ENCODE measurements at places on chromosomes 2 and 18.

GRCh38 chr2:104378853-104379374, 475.0 kb upstream of the POU3F3 start:
- DNase-seq, result no peak

GRCh38 chr18:13558124-13558523, 168.2 kb downstream of the FAM210A start:
- DNase-seq, result no peak

DNA sequence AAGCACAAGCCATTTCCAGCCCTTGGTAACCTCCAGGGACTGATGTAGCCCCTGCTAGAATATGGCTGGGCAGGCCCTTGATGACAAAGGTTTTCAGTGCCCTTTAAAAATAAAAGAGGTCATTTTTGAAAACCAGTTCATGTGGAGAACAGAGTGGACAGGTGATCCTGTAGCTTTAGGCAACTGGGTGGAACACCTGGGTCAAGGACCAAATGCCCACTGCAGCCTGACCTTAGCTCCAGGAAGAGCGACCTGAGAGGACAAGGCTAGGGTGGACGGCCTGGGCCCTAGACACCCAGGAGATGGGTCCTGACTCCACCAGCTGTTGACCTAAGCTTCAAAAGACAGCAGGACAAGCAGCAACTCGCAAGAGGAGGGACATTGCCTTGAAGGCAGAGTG, 116.6 kb downstream of the LIPG start:
- DNase-seq, result no peak

- no peak for DNase-seq
These were observed 8.1 kb downstream of the MBP start for GRCh38 chr18:77124452-77124922.

DNA sequence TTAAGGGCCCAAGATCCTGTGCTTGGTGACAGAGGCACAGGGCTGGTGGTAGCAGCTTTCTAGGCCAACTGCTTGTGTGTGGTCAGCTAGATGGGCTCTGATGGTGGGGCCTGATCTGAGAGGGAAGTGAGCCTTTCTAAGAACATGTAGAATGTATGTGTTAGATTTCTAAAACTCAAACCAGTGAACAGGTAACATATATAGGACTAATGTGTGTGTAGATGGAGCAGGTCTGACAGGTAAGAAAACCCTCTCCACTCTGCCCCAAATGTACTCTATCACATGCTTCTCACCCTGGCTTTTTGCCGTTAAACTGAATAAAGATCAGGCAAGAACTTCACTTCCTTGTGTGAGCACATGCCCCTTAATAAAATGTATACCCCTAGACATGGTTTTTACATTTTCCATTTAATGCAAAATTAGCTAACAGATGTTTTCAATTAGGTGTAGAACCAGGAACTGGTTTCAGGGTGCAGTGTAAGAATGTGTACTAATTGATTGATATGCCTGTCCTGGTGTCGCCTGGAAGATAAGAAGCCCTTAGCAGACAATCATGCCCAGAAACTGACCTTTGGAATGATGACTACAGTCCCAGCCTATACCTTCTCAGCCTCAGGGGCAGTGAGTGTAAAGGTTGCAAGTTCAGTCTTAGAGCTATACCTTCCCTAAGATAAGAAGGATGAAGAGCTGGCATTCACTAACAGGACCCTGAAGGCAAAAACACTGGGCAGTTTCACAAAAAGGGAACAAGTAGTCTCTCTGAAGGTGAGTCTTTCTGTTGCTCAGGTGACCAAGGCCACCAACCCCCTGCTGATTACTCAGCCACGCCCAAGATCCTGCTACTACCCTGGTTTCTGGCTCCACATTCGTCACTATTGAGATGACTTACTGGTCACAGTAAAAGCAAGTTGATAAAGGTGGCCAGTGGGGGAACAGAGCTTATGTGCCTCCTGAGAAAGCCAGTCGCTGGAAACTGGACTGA, 71.2 kb downstream of the SPATS2L start:
- no peak for DNase-seq

DNA sequence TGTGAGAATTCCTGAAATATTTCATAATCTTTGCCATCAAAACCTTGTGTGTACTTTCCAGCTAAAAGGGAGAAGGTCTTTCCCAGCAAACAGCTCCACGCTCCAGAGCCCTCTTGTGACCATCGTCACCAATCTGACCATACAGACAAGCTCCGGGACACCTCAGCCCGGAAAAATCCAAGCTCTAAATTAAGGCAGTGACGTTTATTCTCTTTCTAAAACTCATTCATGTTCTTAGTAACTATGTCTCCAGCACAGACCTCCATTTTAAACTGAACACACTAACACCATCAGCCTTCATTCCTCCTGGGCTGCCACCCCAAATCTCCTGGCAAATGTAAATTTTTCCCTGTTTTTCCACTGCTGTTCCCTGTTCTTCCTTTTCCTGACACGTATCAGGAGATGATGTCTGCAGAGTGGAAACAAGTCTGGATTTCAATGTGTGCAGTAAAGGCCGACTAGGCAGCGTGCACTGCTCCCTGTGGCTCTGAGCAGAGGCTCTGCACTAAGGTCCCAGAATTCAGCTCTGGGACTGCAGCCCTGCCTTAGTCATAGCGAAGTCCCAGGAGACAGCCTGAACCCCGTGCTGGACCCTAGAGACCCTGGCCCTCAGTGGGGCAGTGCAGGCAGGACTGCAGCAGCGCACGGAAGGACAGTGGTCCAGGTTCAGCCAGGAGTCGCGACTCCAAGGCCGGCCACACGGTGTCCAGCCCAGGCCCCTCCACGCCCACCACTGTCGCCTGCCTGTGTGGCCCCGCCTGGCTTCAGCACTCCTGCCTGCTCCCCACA, 452.5 kb upstream of the SALL3 start:
- no peak for DNase-seq

GRCh38 chr2:224359569-224359968, 42.3 kb downstream of the FAM124B start:
- DNase-seq, result no peak

DNA sequence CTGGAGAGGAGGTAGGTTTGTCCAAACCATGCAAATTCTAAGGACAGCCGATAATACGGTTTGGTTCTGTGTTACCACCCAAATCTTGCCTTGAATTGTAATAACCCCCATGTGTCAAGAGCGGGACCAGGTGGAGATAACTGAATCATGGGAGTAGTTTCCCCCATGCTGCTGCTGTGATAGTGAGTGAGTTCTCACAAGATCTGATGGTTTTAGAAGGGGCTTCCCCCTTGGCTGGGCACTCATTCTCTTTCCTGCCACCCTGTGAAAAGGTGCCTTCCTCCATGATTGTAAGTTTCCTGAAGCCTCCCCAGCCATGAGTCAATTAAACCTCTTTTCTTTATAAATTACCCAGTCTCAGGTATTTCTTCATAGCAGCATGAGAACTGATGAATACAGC, 295.2 kb downstream of the NBAS start:
- no peak for DNase-seq

DNA sequence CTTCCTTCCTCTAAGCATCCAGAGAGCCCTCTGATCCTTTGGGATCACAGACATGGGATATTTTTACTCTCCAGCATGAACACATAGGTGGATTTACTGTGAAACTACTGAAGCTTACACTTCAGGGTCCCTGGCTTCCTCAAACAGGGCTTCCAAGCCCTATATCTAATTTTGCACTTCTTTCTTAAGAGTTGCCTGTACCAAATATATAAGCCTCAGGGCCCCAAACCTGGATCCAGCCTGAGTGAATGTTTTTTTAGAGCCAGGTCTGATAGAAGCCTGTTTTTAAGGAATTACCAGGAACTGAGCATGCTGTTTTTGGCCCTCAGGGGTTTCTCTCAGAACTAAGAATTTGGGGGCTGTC, 13.2 kb upstream of the KCMF1 start:
- DNase-seq, result no peak

DNA sequence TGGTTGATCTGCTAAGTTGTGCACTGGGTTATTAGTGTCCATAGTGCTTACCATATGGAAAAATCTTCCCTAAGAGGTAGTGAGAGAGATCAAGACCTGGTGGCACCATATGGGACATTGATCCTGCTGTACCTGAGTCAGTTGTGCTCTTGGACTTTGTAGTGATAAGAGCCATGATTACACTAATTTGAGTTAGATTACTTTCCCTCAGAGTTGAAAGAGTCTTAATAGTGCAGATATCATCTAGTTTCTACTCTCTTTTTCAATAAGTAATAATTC, 114.2 kb downstream of the KCNE4 start:
- DNase-seq, result no peak

GRCh38 chr2:144331674-144332355, 188.1 kb downstream of the ZEB2 start:
- peak; percentile 47 for DNase-seq

- no peak for DNase-seq
These were observed 156.5 kb downstream of the MYO5B start for GRCh38 chr18:50038448-50038847.
